ENCODE measurements at places on chromosomes 6 and 20. TPM values are rescaled to one million over a fixed set of nuclear protein-coding genes. Genes with fewer than 3 reads are reported as not detected.

- DNase-seq, result no peak
These were observed 89.3 kb downstream of the HAO1 start for GRCh38 chr20:7850775-7851490.

- no peak for DNase-seq
These were observed 1226.1 kb downstream of the GRIK2 start for GRCh38 chr6:102619585-102619984.

- DNase-seq, result no peak
These were observed 10.3 kb upstream of the RNF24 start for GRCh38 chr20:4025679-4026078.

GRCh38 chr6:73586416-73586974 is 65.7 kb upstream of the EEF1A1 start:
- no peak for DNase-seq

DNA sequence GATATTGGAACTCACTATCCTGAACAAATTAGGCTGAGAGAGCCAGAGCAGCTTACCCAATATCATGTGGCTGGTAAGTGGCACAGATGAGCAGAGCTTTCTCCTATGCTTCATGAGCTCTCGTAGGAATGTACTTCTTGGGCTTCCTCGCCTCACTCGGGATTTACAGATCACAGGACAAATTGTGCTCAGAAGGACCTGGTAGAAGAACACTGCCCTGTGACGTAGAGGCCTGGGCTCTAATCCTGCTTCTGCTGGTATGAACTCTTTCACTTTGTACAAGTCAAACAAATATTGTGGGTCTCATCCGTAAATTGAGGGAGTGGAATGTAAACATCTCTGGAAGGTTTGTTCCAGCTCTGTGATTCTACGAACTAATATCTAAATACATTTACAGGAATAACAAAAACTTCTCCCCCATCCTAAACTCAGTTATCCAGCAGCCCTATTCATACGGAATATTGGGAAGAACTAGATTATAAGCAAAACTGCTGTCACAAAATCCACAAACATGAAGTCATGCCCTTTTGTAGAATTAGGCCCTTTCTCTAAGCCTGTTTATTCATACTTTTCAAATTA is 187.6 kb downstream of the CLIC5 start:
- DNase-seq, result no peak

Gene ID4
- 27.8 TPM for total RNA-seq

DNA sequence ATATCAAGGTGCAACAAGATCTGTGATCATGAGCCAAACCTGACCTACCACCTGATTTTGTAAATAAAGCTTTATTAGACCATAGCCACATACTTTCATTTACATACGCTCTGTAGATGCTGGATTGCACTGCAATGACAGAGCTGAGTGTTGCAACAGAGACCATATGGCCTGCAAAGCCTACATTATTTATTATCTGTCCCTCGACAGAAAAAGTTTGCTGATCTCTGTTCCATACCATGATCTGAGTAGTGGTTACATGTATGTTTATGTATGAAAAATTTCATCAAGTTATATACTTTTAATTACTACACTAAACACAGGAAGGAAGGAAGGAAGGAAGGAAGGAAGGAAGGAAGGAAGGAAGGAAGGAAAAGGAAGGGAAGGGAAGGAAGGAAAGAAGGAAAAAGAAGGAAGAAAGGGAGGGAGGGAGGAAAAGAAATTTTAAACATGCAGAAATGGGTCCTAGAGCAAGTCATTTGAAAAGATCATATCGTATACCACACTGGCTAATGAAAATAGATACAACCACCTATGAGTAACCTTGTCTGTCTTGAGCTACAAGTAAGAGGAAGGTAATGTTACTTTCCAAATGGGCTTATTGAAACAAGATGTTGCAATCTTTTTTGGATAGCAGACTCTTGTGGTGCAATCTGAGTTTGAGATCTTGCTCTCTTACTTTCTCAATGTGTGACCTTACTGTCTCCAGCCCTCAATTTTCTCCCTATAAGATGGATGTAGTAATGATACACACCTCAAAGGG is 441.0 kb downstream of the KIF16B start:
- DNase-seq, result no peak

- no peak for DNase-seq
These were observed 109.3 kb downstream of the CDC5L start for GRCh38 chr6:44496665-44497369.

- DNase-seq, result no peak
These were observed 136.3 kb upstream of the PRDM1 start for GRCh38 chr6:105949869-105950268.

Gene RGL2
- 117 TPM for total RNA-seq

Gene UBD
- total RNA-seq, result 1.9 TPM

DNA sequence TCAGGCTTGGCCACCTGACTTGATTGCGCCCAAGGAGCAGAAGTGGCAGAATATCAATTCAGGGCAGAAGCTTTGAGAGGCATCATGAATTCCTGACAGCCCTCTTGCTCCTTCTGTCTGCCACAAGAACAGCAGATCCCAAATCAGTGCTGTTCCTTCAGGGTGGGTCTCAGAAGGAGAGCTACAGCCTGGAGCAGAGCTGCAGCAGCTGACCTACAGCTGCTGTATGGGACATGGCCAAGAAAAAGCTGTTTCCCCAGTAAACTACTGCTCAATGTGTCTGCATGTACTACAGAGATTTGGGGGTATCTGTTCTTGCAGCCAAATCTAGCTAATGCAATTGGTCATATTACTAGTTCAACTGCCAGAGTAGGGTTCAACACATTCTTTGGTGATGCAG is 69.0 kb downstream of the SLC22A3 start:
- no peak for DNase-seq

Gene FNDC11
- total RNA-seq, result 1.3 TPM

- no peak for DNase-seq
These were observed 28.2 kb upstream of the TAF8 start for GRCh38 chr6:42021847-42022754.

GRCh38 chr6:25472306-25472705 is 179.7 kb upstream of the SCGN start:
- DNase-seq, result no peak

Gene GJA10
- not detected for total RNA-seq

- DNase-seq, result no peak
These were observed 41.4 kb downstream of the TRMT6 start for GRCh38 chr20:5908981-5909380.

DNA sequence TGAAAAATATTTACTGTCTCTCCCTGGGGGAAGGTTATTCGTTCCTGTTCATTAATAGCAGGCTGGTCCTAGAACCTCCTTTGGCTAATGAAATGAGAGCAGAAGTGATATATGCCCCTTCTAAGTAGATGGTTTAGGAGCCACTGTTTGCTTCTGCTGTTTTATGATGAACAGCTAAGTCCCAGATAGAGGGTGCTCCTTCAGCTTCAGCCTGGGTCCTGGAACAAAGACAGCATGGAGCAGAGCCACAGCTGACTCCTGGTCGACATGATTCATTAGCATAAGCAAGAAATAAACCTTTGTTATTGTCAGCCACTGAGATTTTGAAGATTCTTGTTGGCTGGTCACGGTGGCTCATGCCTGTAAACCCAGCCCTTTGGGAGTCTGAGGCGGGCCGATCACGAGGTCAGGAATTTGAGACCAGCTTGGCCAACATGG is 47.8 kb upstream of the ARMC2 start:
- DNase-seq, result no peak

GRCh38 chr6:142531727-142532126 is 229.9 kb downstream of the ADGRG6 start:
- DNase-seq, result no peak

Gene CFAP206
- 3.9 TPM for total RNA-seq

DNA sequence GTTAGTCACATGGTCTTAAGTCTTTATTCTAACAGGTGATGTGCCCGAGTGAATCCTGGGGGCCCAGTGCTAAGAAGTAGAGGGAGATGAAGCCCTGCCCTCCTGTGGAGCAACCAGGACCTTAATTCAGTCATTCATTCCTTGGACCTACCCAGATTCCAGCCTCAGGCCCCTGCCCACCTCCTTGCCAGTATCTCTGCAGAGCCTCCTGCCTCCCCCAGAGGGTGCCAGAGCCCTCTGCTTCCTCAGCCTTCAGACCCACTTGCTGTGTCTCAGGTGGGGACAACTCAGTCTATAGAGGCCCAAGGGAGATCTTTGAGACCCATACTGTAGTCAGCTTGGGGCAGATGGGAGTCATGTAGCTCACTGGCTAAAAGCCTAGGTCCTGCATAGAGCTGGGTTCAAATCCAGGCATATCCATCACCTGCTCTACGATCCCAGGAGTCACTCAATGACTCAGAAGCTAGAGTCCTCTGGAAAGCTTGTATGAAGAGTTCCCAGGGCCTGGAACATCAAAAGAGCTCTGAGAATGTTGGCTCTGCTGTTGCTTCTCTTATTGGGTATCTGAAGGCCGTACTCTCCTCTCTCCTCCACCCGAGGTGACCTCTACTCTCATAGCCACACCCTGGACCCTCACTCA is 3.9 kb upstream of the SIGLEC1 start:
- DNase-seq, result peak; percentile 46

Gene TOMM34
- total RNA-seq, result 12.8 TPM

- no peak for DNase-seq
These were observed 186.0 kb upstream of the KCNK16 start for GRCh38 chr6:39508515-39508914.

Gene TSBP1
- not detected for total RNA-seq

Gene JARID2
- 16.0 TPM for total RNA-seq

DNA sequence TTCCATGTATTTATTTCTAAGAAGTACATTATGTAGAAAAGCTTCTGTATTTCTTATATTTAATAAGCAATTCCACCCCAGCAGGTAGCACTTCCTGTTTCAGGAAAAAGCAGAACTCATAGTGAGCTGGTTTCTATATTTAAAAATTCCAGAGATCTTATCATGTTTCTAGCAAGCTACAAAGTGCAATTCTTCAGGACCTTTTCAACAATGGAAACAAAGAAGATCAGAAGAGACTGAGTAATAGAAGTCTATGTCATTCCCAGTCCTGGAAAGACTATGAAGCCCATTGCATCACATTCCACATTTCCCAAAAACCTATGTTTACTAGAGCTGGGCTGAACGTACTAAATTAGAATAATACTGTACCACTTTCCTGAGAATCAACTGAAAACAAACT is 302.6 kb upstream of the NRSN1 start:
- no peak for DNase-seq

DNA sequence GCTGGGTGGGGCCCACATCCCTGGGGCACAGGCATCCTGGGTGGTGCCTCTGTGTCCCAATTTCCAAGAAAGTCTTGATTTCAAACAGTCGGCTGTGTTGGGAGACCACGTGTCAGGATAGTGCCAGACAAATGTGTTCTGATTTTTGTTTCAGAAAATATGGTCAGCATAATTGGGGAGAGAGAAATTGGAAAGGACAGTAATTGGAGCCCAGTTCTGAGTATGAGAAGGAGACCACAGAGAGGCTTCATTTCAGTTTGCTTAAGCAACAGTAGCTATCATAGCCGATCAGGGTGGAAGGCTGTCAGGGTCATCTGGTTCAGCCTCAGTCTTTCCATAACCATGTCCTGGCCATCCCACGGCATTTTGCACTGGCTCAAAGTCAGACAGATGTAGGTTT is 220.7 kb downstream of the CDC5L start:
- DNase-seq, result no peak

GRCh38 chr20:25304025-25304549 is 56.2 kb downstream of the PYGB start:
- DNase-seq, result no peak

Gene SLC4A11
- 5.0 TPM for total RNA-seq

- DNase-seq, result no peak
These were observed 68.5 kb downstream of the CNKSR3 start for GRCh38 chr6:154441995-154442310.

Gene NR2E1
- total RNA-seq, result not detected

Gene ANKRD6
- 17.7 TPM for total RNA-seq

Gene NOX3
- total RNA-seq, result not detected

Gene ENPP5
- 11.4 TPM for total RNA-seq

GRCh38 chr6:111956098-111956497 is 82.8 kb upstream of the FYN start:
- DNase-seq, result no peak

GRCh38 chr20:11852811-11853210 is 64.9 kb upstream of the BTBD3 start:
- no peak for DNase-seq

DNA sequence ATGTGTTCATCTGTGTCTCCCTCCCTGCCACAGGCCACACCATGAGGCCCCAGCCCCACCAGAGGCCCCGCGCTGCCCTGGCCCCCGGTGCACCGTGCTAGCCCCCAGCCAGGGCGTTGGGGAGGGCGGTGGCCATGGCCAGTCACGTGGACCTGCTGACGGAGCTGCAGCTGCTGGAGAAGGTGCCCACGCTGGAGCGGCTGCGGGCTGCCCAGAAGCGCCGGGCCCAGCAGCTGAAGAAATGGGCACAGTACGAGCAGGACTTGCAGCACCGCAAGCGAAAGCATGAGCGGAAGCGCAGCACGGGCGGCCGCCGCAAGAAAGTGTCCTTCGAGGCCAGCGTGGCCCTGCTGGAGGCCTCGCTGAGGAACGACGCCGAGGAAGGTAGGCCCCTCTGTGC is 30.3 kb downstream of the PPP1R16B start:
- no peak for DNase-seq

All from lower lobe of right lung (tissue), 2 donors.